ENCODE measurements at places on chromosomes 7 and 10. TPM values are rescaled to one million over a fixed set of nuclear protein-coding genes. Genes with fewer than 3 reads are reported as not detected.

EN2 gene
- polyA plus RNA-seq, result 0.02 TPM

ALOX5 gene
- polyA plus RNA-seq, result not detected

TAC1 gene
- polyA plus RNA-seq, result not detected

FAM180A gene
- polyA plus RNA-seq, result 0.08 TPM

SLK gene
- polyA plus RNA-seq, result 4.0 TPM

IRF5 gene
- 0.62 TPM for polyA plus RNA-seq

PIP gene
- polyA plus RNA-seq, result not detected

ELN gene
- polyA plus RNA-seq, result 8.9 TPM

MYH16 gene
- polyA plus RNA-seq, result 0.41 TPM

PTPRN2 gene
- polyA plus RNA-seq, result 3.9 TPM

PDGFA gene
- polyA plus RNA-seq, result 13.5 TPM

LANCL2 gene
- 25.8 TPM for polyA plus RNA-seq

PFKP gene
- 143 TPM for polyA plus RNA-seq

CALCR gene
- polyA plus RNA-seq, result 0.12 TPM

RBP4 gene
- polyA plus RNA-seq, result not detected

DNA sequence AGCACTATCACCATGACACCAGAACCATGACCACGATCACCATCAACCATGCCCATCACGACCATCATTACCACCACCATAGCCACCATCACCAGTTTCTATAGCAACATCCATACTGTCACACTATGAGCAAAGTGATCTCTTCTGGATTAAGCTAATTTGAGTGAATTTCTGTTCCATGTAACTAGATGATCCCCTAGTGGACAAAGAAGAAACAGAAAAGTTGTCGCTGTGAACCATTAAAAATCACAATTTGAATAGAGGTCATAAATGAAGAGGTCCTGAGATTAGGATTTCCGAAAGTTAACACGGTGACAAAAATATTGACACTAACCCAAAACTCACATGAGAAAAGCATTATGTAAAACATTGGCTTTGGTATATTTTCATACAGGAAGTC is 77.6 kb downstream of the CLRN3 start:
- H3K27me3 ChIP-seq, result no peaks in the 10 kb centered on the region
- H3K27ac ChIP-seq, result no peak overlapping the region
- no peaks in the 10 kb centered on the region for H3K36me3 ChIP-seq
- H3K4me1 ChIP-seq, result no peaks in the 10 kb centered on the region
- DNase-seq, result no peak

- no peaks in the 10 kb centered on the region for H3K4me1 ChIP-seq
- H3K4me3 ChIP-seq, result no peak overlapping the region
- no peak overlapping the region for H3K27ac ChIP-seq
- no peaks in the 10 kb centered on the region for H3K27me3 ChIP-seq
- peak; percentile 20 for DNase-seq
These were observed 82.1 kb upstream of the PPP2R2D start for GRCh38 chr10:131818510-131819234.

DNA sequence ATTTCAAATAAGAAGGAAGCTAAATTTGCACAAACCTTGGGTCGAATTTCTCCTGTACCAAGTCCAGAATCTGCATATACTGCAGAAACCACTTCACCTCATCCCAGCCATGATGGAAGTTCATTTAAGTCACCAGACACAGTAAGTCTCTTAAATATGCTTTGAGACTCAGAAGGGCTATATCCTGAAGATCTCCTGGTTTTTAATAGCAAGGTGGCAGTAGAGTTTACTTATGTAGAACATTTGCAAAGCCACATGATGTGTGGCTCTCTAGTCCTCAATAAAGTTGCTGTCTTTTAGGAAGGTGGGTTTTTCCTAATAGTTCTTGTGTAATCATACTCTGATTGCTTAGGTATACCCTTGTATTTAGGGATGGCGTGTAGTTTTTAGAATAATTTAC is 8.7 kb downstream of the DBF4 start:
- peaks cover 59% of the 10 kb centered on the region for H3K36me3 ChIP-seq
- peaks cover 5% of the 10 kb centered on the region for H3K4me1 ChIP-seq
- no peak for DNase-seq
- no peak overlapping the region for H3K27ac ChIP-seq

GRCh38 chr7:73739387-73739767 is 775 bp upstream of the ABHD11 start:
- no peaks in the 10 kb centered on the region for H3K27me3 ChIP-seq
- peak overlapping the region; percentile 76 for H3K4me3 ChIP-seq
- H3K27ac ChIP-seq, result peak overlapping the region; percentile 81

- H3K27me3 ChIP-seq, result no peaks in the 10 kb centered on the region
- DNase-seq, result no peak
- H3K27ac ChIP-seq, result no peak overlapping the region
- no peaks in the 10 kb centered on the region for H3K36me3 ChIP-seq
- H3K4me3 ChIP-seq, result no peak overlapping the region
These were observed 571.7 kb upstream of the FOXK1 start for GRCh38 chr7:4110438-4110837.

- H3K4me3 ChIP-seq, result no peak overlapping the region
- DNase-seq, result no peak
- no peaks in the 10 kb centered on the region for H3K36me3 ChIP-seq
- H3K27ac ChIP-seq, result peak overlapping the region; percentile 9
- peaks cover 5% of the 10 kb centered on the region for H3K4me1 ChIP-seq
These were observed 145.1 kb upstream of the MKLN1 start for GRCh38 chr7:131182446-131183058.

GRCh38 chr7:101546308-101546936 is 82.7 kb downstream of the MYL10 start:
- no peaks in the 10 kb centered on the region for H3K36me3 ChIP-seq
- peak; percentile 29 for DNase-seq
- no peak overlapping the region for H3K27ac ChIP-seq
- no peaks in the 10 kb centered on the region for H3K4me1 ChIP-seq
- no peak overlapping the region for H3K4me3 ChIP-seq
- no peaks in the 10 kb centered on the region for H3K27me3 ChIP-seq

- H3K36me3 ChIP-seq, result peaks cover 4% of the 10 kb centered on the region
- no peaks in the 10 kb centered on the region for H3K27me3 ChIP-seq
- peak overlapping the region; percentile 81 for H3K27ac ChIP-seq
These were observed 442 bp downstream of the STYXL1 start for GRCh38 chr7:76047305-76047810.

DNA sequence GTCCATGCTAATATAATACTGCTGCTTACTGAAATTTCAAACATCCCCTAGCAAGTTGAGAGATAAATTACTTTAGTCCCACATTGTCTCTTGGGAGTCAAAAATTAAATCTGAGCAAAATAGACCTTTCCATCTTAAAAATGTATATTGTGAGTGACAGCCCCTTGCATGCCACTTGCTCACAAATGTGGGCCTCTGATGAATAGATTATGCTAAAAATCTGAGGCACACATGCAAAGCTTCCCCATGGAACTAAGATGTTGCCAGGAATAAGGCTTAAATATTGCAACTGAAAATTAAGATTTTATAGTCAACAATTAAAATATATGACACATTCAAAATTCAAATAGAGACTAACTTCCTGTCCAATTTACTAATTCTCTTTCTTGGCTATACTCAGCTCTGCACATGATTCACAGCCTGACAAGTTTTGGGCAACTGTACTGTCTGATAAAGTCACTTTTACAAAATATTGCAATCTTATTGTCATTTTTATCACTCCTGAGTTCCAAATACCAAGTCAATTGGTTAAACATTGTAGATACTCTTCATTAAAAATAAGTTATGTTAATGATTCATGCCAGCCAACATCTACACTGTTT is 301.2 kb downstream of the CACNA2D1 start:
- no peak overlapping the region for H3K27ac ChIP-seq
- no peaks in the 10 kb centered on the region for H3K27me3 ChIP-seq
- no peak for DNase-seq
- no peaks in the 10 kb centered on the region for H3K36me3 ChIP-seq
- no peaks in the 10 kb centered on the region for H3K4me1 ChIP-seq
- no peak overlapping the region for H3K4me3 ChIP-seq

GRCh38 chr10:78433766-78434535 is 400.3 kb downstream of the RPS24 start:
- no peaks in the 10 kb centered on the region for H3K36me3 ChIP-seq
- H3K27ac ChIP-seq, result peak overlapping the region; percentile 99
- peak; percentile 82 for DNase-seq

DNA sequence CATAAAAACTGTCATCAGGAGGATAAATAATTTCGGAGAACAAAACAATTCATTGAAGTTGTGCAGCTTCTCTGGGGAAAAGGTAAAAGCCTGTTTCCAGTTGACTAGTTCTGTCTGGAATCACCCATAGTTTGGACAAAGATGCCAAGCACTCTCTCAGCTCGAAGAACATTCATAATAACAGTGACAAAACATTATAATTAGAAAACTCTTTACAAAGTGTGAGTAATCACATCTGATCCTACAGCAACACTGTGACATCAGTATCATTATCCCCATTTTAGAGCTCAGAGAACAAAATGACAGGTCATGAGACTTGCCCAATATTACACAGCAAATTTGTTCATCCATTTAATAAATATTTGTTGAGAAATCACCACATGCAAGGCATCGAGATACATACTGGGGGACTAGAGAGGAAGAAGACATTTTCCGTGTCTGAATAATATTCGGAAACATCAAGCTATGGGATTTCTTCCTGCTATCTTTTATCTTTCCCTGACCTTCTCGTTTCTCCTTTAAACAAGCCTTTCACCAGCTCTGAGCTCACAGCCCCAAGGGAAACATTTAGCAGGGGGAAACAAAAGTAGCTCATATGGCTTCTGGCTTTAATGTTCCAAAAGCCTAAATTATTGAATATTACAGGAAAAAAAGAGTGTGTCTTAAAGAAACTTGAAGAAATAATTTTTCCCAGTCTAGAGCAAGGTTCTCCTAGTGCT is 123.3 kb upstream of the GHITM start:
- H3K4me1 ChIP-seq, result no peaks in the 10 kb centered on the region
- no peak overlapping the region for H3K4me3 ChIP-seq
- no peaks in the 10 kb centered on the region for H3K27me3 ChIP-seq
- no peaks in the 10 kb centered on the region for H3K36me3 ChIP-seq
- DNase-seq, result no peak
- no peak overlapping the region for H3K27ac ChIP-seq

DNA sequence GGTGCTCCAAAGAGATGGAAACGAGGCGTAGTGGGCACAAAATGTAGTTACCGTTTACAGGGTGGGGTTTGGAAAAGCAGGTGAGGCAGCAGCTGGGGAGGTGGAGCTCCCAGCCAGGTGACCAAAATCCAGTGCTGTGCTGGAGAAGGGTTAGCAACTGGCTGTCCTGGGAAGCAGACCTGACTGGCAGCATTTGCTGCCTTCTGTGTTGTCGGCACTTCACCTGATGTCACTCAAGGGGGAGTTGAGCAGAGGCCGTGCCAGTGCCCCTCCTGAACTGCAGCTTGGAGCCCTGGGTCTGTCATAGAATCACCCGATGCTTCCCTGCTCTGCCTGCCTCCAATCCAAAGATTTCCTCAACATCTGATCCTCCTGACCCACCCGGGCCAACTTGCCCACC is 12.8 kb downstream of the GCK start:
- H3K27ac ChIP-seq, result no peak overlapping the region
- no peaks in the 10 kb centered on the region for H3K36me3 ChIP-seq
- H3K4me3 ChIP-seq, result no peak overlapping the region
- no peaks in the 10 kb centered on the region for H3K27me3 ChIP-seq

DNA sequence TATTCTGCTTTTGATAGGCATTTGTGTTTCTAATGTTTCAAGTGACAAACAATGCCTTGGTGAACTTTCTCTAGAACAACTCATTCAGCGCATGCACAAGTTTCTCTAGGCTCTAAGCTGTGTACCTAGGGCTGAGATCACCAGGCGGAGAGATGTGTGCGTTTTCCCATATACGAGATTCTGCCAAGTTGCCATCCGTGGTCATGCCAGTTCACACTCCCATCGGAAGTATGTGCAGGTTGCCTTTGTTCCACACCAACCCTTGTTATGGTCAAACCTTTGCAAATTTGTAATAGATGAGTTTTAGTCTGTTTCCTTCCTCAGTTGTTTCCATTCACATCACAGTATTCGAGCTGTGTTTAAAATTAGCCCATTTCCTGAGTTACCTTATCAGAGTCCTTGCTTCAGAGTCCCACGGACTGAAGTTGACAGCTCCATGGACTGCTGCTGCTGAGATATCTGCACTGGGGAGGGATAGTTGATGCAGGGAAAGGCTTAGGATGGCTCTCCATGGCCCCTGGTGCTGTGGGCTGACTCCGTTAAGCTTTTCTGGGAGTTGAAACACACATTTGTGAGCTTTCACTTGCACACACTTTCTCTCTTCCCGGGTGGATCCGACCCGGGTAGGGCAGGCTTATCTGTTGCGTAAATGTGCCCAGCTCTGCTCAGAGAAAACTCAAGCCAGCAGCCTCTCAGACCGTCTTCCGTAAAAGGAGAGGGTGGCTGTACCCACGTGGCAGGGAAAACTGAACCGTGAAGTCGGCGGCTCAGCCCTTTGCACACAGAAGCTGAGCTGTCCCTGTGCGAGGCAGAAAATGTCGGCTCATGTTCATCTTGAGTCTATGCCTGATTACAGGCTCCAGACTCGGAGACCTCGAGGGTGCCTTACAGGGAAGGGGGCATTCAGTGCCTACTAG is 49.4 kb downstream of the HK1 start:
- peaks cover 6% of the 10 kb centered on the region for H3K4me1 ChIP-seq
- H3K27ac ChIP-seq, result no peak overlapping the region
- DNase-seq, result no peak
- no peaks in the 10 kb centered on the region for H3K27me3 ChIP-seq
- H3K4me3 ChIP-seq, result no peak overlapping the region

GRCh38 chr10:85612833-85613232 is 753.8 kb downstream of the GRID1 start:
- no peaks in the 10 kb centered on the region for H3K27me3 ChIP-seq
- DNase-seq, result no peak
- no peak overlapping the region for H3K27ac ChIP-seq
- no peaks in the 10 kb centered on the region for H3K36me3 ChIP-seq

GRCh38 chr10:85926986-85927385 is 439.6 kb downstream of the GRID1 start:
- no peaks in the 10 kb centered on the region for H3K36me3 ChIP-seq
- H3K27me3 ChIP-seq, result no peaks in the 10 kb centered on the region
- H3K4me1 ChIP-seq, result peaks cover 8% of the 10 kb centered on the region
- DNase-seq, result no peak

GRCh38 chr7:63039882-63040281 is 958.8 kb upstream of the ZNF722 start:
- no peak overlapping the region for H3K4me3 ChIP-seq
- no peaks in the 10 kb centered on the region for H3K27me3 ChIP-seq
- no peak for DNase-seq
- no peaks in the 10 kb centered on the region for H3K4me1 ChIP-seq
- no peaks in the 10 kb centered on the region for H3K36me3 ChIP-seq
- no peak overlapping the region for H3K27ac ChIP-seq

GRCh38 chr10:86164960-86165630 is 201.5 kb downstream of the GRID1 start:
- H3K4me3 ChIP-seq, result no peak overlapping the region
- no peak for DNase-seq
- no peaks in the 10 kb centered on the region for H3K36me3 ChIP-seq
- H3K27me3 ChIP-seq, result no peaks in the 10 kb centered on the region

DNA sequence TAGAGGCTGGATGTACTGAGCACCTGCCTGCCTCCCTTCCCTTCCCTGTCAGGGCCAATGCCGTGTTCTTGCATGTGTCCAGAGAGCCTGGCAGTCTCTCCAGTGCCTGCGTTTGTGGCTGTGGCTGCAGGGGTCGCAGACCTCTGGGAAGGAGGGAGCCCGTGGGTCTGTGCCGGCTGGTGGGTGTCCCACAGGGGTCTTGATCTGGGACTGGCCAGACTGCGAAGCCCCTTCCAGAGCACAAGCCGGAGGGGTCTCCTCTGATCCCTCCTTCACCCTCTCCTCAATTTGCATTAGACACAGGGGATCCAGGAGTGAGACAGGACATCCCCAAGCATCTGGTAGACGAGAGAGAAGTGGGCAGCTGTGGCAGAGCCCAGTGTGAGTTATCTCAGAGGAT is 199.2 kb downstream of the ADARB2 start:
- H3K36me3 ChIP-seq, result no peaks in the 10 kb centered on the region
- H3K4me1 ChIP-seq, result no peaks in the 10 kb centered on the region
- H3K4me3 ChIP-seq, result no peak overlapping the region
- no peak overlapping the region for H3K27ac ChIP-seq

Data from SK-N-SH (cell line).